ENCODE measurements at places on chromosomes 6 and 20. TPM values are rescaled to one million over a fixed set of nuclear protein-coding genes. Genes with fewer than 3 reads are reported as not detected.

GRM1 gene
- not detected for total RNA-seq

THBD gene
- total RNA-seq = 0.21 TPM

- no peak for DNase-seq
Observed at GRCh38 chr20:18265441-18265840, 22.9 kb upstream of the ZNF133 start.

LY6G6C gene
- total RNA-seq = not detected

MROH8 gene
- total RNA-seq = 1.5 TPM

DNA sequence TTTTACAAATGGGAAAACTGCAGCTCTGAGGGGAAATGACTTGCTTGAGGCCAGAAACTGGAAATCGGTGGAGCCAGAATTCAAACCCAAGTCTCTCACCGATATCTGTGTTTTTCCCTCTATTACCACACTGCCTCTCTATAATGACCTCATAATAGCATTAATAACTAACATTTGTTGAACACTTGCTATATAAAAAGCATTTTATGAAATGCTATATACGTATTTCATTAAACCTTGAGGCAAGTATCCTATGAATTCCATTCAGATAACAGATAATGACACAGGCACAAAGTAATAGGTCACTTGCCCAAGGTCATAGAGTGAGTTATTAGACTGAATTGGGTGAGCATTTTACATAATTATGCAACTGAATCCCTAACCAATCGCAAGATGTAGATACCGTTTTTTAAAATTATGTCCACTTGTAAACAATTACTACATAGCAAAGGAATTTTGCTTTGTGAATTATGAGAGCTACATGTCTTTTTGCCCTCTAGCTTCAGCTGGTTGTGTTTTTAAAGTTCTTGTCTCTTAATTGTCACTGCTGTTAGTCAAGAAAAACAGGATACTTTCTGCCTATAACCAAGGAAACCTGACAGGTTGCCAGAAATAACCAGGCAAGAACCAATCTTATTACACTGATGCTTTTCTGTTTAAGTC is 4.7 kb downstream of the DSN1 start:
- DNase-seq = no peak

FAM229B gene
- total RNA-seq = 3.7 TPM

ZBTB12 gene
- 1.5 TPM for total RNA-seq

- DNase-seq = no peak
Observed at GRCh38 chr20:4488407-4489339, 233.0 kb upstream of the PRND start.

SNRNP48 gene
- total RNA-seq = 15.0 TPM

DNA sequence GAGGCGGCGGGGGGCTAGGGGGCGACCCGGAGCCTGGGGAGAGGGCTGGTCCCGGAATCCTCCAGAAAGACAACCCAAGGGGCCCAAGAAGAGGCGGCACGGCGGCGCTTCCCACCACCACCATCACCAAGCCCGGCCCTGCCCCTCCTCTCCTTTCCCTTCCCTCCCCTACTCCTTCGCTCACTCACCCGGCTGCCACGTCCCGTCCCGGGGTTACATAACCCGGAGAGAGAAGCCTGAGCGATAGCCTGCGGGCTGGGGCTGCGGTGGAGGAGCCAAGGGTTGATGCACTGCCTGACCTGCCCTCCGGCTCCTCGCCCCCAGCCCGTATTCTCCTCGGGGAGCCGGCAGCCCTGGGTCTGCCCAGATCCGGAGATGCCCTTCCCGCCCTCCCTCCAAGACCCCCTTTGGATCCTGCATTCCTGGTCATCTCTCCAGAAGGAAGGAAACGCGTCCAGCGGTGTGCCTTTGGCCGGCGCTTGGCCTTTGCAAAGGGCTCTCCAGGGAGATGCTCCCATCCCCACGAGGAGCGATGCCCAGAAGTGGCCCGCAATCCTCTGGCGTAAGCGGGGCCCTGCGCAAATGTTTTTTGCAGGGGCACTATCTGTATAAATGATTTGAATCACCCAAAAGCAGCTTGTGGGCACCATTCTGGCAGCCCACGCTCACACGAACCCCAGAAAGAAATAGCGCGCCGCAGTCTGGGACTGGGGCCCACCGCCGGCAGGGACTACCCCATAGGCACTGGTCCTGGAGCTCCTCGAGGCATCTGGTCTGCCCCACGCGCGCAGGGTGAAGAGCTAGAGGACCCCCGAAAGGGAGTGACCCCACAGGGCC is 4.6 kb upstream of the CPXM1 start:
- no peak for DNase-seq

DNA sequence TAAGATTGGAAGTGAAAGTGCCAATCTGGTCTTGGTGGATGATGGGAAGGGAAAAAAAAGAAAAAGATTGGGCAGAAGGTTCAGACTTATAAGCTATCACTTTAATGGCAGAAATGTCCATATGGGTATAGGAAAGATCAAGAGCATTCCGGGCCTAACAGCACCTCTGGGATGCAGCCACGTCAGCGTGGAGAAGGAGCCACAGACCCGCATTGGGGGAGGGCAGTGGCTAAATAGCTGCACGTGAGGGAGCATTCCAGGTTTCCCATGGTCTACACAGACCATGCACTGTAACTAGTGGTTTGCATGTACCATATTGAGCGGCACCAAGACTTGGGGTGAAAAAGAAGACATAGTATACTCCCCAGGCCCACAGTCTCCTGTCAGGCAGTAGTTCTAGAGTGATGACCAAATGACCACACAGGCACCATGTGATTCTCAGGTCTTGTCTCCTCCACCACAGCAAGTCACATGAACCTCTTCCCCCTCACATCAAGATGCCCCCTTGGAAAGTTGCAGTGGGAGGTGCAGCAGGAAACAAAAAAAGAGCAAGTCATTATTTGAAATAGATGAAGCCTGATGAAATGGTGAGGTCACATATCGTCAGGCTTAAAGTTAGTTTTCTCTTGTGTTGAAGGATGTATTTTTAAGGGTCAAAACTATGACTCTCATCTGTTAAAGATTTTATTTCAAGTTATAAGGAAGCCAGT is 94.4 kb upstream of the TNFAIP3 start:
- no peak for DNase-seq

CFB gene
- 2.2 TPM for total RNA-seq

GRCh38 chr20:43357352-43357751 is 100.3 kb upstream of the SRSF6 start:
- no peak for DNase-seq

TREM2 gene
- total RNA-seq = not detected

- no peak for DNase-seq
Observed at GRCh38 chr20:44630297-44630696, 21.2 kb downstream of the ADA start.

DNA sequence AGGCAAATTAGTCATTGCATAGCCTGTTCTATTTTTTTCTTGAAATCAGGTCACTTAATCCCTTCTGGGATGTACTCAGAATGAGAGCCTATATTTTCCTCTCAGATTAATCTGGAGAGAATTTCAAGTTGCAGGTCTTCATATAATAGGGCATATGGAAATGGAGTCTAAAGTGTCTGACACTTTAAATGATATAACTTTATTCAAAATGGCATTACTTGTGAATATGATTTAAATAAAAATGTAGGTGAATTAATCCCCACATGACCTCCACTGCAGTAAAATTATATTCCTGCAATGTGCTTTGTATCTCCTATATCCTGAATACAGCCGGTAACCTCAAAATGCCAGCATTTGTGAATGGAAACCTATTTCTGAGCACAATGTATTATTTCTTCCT is 172.5 kb upstream of the BTBD3 start:
- no peak for DNase-seq

GRCh38 chr6:67887747-67888545 is 747.1 kb upstream of the ADGRB3 start:
- DNase-seq = no peak

- no peak for DNase-seq
Observed at GRCh38 chr20:3164763-3165410, 5.2 kb upstream of the FASTKD5 start.
